Heart right ventricle (tissue), 16 donors: ENCODE measurements at places on chromosomes 7 and 10.

GRCh38 chr7:105015390-105015965 is 1.5 kb downstream of the KMT2E start:
- DNase-seq = peak; percentile 37

DNA sequence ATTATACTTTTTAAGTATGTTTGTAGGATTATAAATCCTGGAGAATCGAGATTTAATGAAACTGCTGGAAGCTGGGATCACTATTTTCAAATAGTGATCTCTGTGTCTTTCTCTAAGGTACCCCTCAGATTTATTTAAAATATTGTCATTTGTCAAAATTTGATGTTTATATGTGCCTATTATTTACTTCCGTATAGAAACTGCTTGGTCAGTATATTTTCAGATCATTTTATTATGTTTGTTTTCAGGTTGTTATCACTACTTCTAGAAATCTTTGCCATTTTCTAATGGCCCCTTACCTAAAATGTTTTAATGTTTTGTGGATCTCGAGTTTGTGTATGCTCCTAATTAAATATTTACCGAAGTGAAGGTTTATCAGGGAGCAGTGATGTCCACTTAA is 183.7 kb downstream of the SND1 start:
- no peak for DNase-seq

GRCh38 chr7:135420786-135421185 is 89.1 kb downstream of the CNOT4 start:
- no peak for DNase-seq

GRCh38 chr10:124649214-124649613 is 95.0 kb downstream of the FAM53B start:
- DNase-seq = peak; percentile 56

- DNase-seq = no peak
Measured at GRCh38 chr7:95718577-95719410, 53.6 kb upstream of the DYNC1I1 start.

- DNase-seq = no peak
Measured at GRCh38 chr7:104207348-104207730, 474 bp downstream of the ORC5 start.

GRCh38 chr10:45373003-45373575 is 927 bp upstream of the ALOX5 start:
- no peak for DNase-seq

- DNase-seq = no peak
Measured at GRCh38 chr10:15865304-15865703, 5.0 kb upstream of the MINDY3 start.

GRCh38 chr7:128422037-128422436 is 12.3 kb upstream of the IMPDH1 start:
- DNase-seq = no peak

- DNase-seq = no peak
Measured at GRCh38 chr10:97531401-97531986, 32.8 kb downstream of the UBTD1 start.

DNA sequence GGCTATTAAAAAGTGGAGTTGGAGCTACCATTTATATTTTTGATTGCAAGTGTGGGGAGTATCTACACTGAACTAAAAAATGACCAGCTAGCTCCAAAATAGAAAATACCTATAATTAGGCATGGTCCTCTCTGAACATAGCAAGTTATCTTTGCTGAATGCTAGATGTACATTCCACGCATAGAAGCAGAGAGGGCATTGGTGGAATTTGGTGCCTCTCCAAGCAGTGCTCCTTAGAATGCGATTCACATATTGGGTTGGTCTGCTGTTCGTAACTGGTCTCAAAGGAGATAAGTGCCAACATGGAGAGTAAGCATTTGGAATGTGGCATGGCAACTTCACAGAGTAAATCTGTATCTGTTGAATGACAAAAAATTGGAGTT is 196.2 kb downstream of the PTN start:
- DNase-seq = no peak

- DNase-seq = no peak
Measured at GRCh38 chr10:62893036-62893435, 76.9 kb upstream of the EGR2 start.

GRCh38 chr10:114291516-114291915 is 52.5 kb downstream of the VWA2 start:
- no peak for DNase-seq

DNA sequence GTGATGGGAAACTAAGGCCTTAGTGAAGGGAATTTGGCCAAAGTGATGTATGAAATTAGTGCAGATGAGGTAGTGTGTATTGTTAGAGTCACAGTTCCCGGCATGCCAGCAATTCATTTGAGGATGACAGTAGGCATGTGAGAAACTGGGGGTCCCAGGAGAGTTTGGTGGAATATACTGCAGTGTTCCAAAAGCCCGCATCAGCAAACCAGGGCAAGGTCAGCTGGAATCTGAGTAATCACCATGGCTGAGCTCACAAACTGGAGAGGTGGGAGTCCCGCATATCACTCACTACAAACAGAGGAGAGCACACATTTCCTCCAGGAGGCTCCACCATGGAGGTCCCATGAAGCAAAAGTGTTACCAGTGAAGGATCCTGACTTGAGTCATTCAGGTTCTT is 740.7 kb downstream of the TNS3 start:
- no peak for DNase-seq

DNA sequence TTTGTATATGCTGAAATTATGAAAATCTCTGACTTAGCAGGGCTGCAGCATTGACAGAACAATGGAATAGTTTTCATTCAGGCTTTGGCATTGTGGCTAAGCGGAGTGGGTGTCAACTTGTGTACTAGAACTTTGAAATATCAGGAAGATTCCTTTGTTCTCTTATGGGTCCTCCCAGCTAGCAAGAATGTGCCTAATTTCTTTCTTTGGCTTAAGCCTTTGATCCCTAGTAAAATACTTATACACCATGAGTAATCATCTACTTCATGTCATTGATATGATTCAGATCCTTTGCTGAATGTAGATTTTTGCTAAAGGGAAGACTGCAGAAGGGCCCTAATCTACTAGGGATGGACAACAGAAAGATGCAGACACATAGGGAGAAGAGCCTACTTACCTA is 6.2 kb downstream of the AVL9 start:
- no peak for DNase-seq

DNA sequence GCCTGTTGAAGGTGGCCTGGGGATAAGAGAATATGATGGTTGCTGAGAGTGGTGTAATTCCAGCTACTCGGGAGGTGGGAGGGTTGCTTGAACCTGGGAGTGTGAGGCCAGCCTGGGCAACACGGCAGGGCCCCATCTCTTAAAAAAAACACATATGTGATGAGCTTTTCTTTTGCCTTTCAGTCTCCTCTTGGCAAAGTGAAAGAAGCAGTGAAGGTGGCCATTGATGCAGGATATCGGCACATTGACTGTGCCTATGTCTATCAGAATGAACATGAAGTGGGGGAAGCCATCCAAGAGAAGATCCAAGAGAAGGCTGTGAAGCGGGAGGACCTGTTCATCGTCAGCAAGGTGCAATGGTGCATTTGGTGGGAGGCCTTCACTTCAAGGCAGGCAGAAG is 3.1 kb downstream of the AKR1B10 start:
- DNase-seq = no peak

DNA sequence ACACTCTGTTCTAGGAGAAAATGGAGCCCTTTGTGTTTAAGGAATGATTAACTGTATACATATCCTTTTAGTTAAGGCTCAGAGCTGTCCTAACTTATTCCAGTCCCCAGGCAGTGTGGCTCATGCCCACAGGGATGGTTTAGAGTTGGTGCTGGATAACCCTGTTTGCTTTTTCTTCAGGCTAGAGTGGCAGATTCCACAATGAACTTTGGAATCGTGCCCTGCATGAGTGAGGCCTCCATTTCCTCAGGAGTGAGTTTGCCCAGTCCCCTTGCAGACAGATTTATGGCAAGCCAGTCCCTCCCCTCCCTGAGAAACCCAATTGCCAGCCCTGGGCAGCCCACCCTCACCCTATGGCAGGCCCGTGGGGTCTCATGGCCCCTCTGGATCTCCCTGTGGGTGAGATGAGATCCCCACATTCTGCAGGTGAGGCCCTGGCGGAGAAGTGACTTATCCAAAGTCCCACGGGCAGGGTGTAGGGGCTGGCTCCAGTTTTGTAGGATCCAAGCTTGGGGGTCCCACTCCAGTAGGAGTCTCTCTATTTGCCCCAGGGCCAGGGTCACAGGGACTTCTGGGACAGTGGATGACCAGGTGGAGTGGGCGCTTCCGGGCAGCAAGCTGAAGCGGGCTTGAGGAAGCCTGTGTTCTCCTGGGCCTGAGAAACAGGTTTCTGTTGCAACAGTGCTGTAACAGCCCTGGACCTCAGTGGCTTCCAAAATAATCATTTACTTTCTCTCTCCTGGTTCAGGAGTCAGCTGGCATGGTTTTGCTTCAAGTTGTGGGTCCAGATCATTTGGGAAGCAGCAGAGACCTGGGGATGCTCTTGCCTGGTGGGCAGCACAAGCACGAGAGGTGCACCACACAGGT is 9.0 kb upstream of the COMTD1 start:
- DNase-seq = no peak

GRCh38 chr10:34587002-34587679 is 228.0 kb downstream of the PARD3 start:
- DNase-seq = no peak

DNA sequence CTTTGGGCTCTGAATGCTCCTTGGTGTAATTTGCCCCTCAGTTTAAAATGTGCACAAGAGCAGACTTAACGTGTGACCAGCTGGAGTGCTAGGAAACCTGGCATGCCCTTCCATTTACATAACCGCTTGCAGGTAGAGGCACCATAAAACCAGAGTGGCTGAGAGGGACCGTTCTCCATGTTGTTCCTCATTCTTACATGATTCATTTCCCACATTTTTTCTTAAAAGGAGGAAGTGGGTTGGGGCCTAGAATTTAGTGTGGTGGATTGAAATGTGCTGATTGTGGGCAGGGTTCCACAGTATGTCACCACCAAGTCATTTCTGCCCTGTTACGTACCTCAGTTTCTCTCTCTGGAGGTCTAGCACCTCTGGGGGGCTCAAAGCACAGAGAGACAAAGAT is 375.8 kb upstream of the VSTM2A start:
- no peak for DNase-seq

DNA sequence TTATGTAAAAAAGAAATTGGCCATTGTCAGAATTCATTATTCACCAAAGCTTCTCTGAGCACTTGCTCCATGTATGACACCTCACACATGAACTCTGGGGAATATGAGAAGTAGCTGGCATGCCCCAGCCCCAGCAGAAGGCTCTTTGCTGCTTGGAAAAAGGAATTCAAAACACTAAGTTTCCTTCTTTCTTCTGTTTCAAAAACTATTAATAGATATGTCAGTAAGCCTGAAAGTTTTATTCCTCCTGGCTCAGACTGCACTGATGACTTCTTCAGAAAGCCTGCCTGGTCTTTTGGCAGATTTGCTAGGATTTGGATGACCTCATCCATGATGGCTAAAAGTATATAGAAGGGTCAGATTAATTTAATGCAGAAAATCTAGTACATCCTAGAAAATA is 511.0 kb downstream of the GFRA1 start:
- DNase-seq = no peak

GRCh38 chr10:14048930-14049613 is 281.7 kb downstream of the FRMD4A start:
- DNase-seq = no peak

- DNase-seq = no peak
Measured at GRCh38 chr7:42011846-42012245, 225.2 kb downstream of the GLI3 start.

DNA sequence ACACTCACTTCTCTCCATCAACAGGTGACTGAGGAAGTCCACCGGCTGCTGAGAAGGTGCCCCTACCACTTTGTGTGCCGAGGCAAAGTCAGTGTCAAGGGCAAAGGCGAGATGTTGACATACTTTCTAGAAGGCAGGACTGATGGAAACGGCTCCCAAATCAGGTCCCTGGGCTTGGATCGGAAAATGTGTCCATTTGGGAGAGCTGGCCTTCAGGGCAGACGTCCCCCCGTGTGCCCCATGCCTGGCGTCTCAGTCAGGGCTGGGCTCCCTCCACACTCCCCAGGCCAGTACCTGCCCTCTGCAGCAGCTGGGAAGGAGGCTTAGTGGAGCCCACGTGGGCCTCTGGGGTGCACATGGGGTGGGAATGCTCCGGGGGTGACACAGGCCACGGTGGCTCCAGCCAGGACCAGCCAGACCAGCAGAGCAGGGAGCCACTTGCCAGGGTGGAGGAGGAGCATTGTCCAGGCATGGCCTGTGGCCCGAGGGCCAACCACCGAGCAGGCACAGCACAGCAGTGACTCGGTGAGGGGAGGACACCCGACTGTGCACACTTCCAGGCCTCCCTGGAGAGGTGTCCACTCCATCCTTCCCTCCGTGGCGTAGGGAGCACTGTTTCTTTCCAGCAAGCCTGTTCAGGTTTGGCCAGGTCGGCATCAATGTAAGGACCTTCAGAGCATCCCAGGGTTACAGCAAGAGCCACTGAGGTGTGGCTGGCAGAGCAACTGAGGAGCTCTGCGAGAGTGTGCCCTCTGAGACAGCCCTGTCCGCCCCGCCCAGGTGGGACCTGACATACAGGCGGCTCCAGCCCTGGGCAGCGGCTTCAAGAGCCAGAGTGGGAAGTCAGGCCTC is 139.7 kb downstream of the ADCY1 start:
- no peak for DNase-seq

GRCh38 chr7:2866601-2867000 is 22.5 kb upstream of the GNA12 start:
- DNase-seq = no peak

GRCh38 chr7:126728967-126729366 is 523.8 kb downstream of the GRM8 start:
- DNase-seq = no peak

DNA sequence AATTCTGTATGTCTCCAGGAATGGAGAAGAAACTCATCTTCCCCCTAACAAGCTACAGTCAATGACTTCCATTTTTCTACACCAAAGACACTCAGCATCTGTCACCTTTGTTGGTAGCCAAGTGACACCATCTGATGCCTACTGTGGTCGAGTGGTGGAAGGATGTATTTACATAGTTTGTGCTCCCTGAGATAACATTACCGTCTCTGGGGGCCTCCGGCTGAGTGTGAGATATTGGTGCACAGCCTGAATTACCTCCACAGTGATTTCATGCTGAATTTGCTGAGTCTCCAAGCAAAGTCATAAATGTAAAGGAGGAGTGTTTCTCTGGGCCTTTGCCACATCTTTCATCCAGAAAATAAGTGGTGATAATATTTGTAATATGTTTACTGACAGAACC is 114.0 kb downstream of the GRID1 start:
- DNase-seq = no peak

DNA sequence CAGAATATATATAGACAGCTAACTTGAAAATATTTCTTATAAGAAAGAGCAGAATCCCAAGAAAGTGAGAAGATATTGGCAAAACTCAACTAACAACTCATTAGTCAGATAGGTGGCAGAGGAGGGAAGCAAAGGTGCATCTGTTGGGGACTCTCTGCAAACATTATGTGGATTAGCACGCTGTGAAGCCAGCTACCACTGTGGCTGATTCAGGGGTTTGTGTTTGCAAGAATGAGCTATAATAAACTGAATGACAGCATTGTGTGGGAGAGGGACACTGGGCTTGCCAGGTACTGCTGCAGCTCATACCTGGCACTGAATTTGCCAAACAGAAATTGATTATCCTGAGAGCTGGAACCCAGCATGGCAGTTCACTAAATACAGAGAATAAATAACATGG is 170.3 kb upstream of the MINDY3 start:
- DNase-seq = no peak
